ENCODE measurements at places on chromosomes 2 and 18. TPM values are rescaled to one million over a fixed set of nuclear protein-coding genes. Genes with fewer than 3 reads are reported as not detected.

Gene GCA
- total RNA-seq = 16.8 TPM

Gene KLHL41
- total RNA-seq = not detected

Gene FLACC1
- 0.48 TPM for total RNA-seq

Gene POTEJ
- not detected for total RNA-seq

Gene ARHGAP15
- 4.1 TPM for total RNA-seq

Gene LIMS2
- total RNA-seq = 29.6 TPM

Gene ERICH2
- total RNA-seq = not detected

Gene IFIH1
- total RNA-seq = 17.4 TPM

Gene TRIM43
- not detected for total RNA-seq

Gene STK17B
- 19.9 TPM for total RNA-seq

Gene EMILIN1
- total RNA-seq = 7.9 TPM

Gene DPY30
- total RNA-seq = 55.5 TPM

Gene CD207
- total RNA-seq = not detected

Gene WDR33
- 24.2 TPM for total RNA-seq

Gene SCN7A
- 1.6 TPM for total RNA-seq

Gene ROCK2
- total RNA-seq = 15.2 TPM

Gene ICOS
- total RNA-seq = 0.48 TPM

Gene ZNF396
- 1.7 TPM for total RNA-seq

Gene WDSUB1
- total RNA-seq = 6.8 TPM

Gene GDF7
- 0.26 TPM for total RNA-seq

Gene CXCR4
- total RNA-seq = 13.4 TPM

All from esophagus squamous epithelium (tissue), 5 donors.